SK-N-SH (cell line): ENCODE measurements at places on chromosomes 7 and 10. TPM values are rescaled to one million over a fixed set of nuclear protein-coding genes. Genes with fewer than 3 reads are reported as not detected.

Gene TAS2R5
- polyA plus RNA-seq: 0.43 and 0.75 TPM in 2 replicates

Gene PRPS1L1
- polyA plus RNA-seq: not detected in 2 replicates

Gene OR2A1
- not detected in 2 replicates for polyA plus RNA-seq

Gene TCF7L2
- polyA plus RNA-seq: 5.8 and 10.2 TPM in 2 replicates

Gene TPK1
- 3.0 and 3.3 TPM in 2 replicates for polyA plus RNA-seq

Gene CPXM2
- not detected in 2 replicates for polyA plus RNA-seq

Gene P4HA1
- 34.8 and 52.0 TPM in 2 replicates for polyA plus RNA-seq

Gene SPDYE8
- not detected in 2 replicates for polyA plus RNA-seq
